ENCODE measurements at places on chromosomes 16 and 17. TPM values are rescaled to one million over a fixed set of nuclear protein-coding genes. Genes with fewer than 3 reads are reported as not detected.

ABCA5 gene
- total RNA-seq: 85.8 TPM

ASPHD1 gene
- total RNA-seq: not detected

ELOB gene
- 216 TPM for total RNA-seq

HBQ1 gene
- not detected for total RNA-seq

METRN gene
- total RNA-seq: 42.1 TPM

CNOT1 gene
- 90.8 TPM for total RNA-seq

- no peaks in the 10 kb centered on the region for H3K4me1 ChIP-seq
- H3K27me3 ChIP-seq: no peaks in the 10 kb centered on the region
- DNase-seq: no peak
- no peak overlapping the region for H3K27ac ChIP-seq
- no peaks in the 10 kb centered on the region for H3K36me3 ChIP-seq
Measured at GRCh38 chr16:64638766-64639165, 483.1 kb downstream of the CDH11 start.

- peaks cover 10% of the 10 kb centered on the region for H3K4me1 ChIP-seq
- H3K27me3 ChIP-seq: no peaks in the 10 kb centered on the region
- H3K4me3 ChIP-seq: no peak overlapping the region
- H3K36me3 ChIP-seq: peaks cover 7% of the 10 kb centered on the region
- DNase-seq: no peak
Measured at GRCh38 chr17:35700150-35700549, 31.3 kb upstream of the RASL10B start.

DNA sequence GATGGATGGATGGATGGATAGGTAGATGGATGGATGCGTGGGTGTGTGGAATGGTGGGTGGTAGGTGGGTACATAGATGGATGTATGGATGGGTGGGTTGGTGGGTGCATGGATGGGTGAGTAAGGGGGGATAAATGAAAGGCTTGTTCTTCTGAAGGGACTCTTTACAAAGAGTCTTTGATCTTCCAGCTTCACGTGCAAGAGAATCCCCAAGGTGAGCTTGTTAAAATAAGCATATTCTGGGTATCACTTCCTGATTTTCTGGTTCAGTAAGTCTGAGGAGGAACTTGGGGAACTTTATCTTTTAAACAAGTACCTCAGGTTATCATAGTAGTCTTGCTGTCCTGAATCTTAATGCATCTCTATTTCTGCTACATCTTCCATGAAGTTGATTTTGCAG is 639.1 kb downstream of the MAF start:
- no peaks in the 10 kb centered on the region for H3K4me1 ChIP-seq
- DNase-seq: no peak
- H3K27me3 ChIP-seq: no peaks in the 10 kb centered on the region
- no peaks in the 10 kb centered on the region for H3K36me3 ChIP-seq

GRCh38 chr17:40075201-40075941 is 12.6 kb downstream of the THRA start:
- peak overlapping the region; percentile 18 for H3K4me3 ChIP-seq
- peaks cover 20% of the 10 kb centered on the region for H3K36me3 ChIP-seq
- H3K4me1 ChIP-seq: peaks cover 68% of the 10 kb centered on the region
- H3K27ac ChIP-seq: peak overlapping the region; percentile 100
- peak; percentile 91 for DNase-seq

DNA sequence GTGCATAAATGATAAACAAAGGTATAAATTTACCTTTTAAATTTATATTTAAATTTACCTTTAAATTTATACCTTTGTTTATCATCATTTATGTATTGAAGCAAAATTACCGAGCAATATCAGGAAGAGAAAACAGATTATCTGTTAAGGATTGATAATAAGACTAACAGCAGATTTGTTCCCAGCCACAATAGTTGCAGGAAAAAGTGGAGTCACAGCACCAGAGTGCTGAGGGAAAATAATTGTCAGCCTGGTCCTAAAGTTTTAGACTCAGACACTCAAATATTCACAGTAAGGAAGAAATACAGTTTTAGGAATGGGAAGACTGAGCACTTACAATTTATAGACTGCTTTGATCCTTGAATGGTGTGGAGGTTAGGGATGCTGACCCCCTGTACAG is 117.2 kb downstream of the MAP2K4 start:
- no peak overlapping the region for H3K4me3 ChIP-seq
- no peaks in the 10 kb centered on the region for H3K27me3 ChIP-seq
- H3K4me1 ChIP-seq: no peaks in the 10 kb centered on the region
- peaks cover 39% of the 10 kb centered on the region for H3K36me3 ChIP-seq
- DNase-seq: no peak

DNA sequence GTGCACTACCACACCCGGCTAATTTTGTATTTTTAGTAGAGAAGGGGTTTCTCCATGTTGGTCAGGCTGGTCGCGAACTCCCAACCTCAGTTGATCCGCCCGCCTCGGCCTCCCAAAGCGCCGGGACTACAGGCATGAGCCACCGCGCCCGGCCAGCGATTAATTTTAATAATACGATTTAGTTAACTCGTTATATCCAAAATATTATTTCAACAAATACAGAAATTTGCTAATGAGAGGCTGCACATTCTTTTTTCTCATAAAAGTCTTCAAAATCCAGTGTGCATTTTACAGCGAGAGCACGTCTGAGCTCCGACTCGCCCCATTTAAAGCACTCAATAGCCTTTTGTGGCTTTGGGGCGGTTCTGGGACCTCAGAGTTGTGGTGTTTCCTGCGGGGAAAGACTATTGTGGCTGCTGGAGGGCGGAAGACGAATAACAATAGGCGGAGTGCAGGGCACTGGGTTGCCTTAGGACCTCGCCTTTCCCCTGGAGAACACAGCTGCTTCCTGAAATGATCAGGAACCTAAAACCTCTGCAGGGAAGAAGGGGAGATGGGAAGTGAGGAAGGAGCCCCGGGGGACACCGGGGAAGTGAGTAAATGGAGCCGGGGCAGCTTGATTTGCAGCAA is 2.9 kb upstream of the ZSCAN10 start:
- no peaks in the 10 kb centered on the region for H3K27me3 ChIP-seq
- H3K36me3 ChIP-seq: no peaks in the 10 kb centered on the region
- peak overlapping the region; percentile 61 for H3K27ac ChIP-seq
- H3K4me1 ChIP-seq: peaks cover 17% of the 10 kb centered on the region
- DNase-seq: no peak
- H3K4me3 ChIP-seq: no peak overlapping the region

DNA sequence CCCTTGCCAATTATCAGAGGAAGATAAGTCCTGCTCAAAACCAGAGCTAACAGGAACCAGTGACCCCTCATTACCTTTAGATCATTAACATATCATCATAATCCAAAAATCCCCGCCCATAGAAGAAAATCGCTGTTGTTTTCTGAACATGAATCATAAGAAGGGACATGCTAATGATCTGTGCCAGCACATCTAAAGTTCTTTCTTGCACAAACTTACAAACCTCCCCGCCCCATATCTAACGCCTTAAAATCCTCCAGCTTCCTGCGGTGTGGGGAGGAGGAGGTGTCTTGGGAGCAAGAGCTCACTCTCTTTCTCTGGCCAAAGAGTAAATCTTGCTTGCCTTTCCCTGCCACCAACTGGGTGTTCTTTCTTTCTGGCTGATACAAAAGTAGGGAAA is 78.3 kb downstream of the IRX3 start:
- no peak overlapping the region for H3K4me3 ChIP-seq
- peaks cover 7% of the 10 kb centered on the region for H3K4me1 ChIP-seq
- H3K36me3 ChIP-seq: no peaks in the 10 kb centered on the region
- DNase-seq: peak; percentile 33
- H3K27ac ChIP-seq: no peak overlapping the region

DNA sequence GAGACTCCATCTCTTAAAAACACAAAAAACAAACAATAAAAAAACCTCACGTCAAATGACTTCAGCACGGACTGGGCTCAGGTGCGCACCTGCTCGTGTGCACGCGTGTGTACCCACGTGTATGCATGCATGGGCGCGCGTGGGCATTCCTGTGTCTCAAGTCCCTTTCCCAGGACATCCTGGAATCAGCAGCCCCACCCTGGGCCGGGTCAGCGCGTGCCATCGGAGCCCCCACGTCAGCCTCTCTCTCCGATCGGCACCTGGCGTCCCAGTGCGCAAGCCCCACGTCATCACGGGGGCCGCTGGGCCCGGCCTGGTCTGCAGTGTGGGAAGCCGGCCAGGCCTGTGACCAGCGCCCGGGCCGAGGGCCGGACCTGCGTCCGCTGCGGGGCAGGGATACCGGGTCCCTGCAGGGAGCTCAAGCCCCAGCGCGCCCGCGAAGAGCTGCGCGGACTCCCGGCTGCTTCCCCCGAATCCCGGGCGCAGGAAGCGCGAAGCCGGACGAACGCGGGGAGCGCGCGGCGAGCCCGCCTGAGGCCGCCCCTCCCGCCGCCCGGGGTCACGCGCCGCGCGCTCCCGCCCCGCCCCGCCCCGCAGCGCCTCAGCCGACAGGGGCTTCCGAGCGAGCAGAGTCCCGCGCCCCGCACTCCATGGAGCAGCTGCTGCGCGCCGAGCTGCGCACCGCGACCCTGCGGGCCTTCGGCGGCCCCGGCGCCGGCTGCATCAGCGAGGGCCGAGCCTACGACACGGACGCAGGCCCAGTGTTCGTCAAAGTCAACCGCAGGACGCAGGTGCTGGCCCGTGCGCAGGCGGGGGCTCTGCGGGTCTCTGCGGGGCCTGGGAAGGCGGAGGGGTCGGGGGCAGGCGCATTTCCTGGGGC is at the start of gene FN3K:
TSS of gene FN3K (plus strand) at position 629 of the 880 bp plus-strand sequence. CDS start at position 651, 22 bp downstream.
- H3K36me3 ChIP-seq: peaks cover 22% of the 10 kb centered on the region
- H3K27ac ChIP-seq: peak within 1 kb of the TSS; percentile 92

DNA sequence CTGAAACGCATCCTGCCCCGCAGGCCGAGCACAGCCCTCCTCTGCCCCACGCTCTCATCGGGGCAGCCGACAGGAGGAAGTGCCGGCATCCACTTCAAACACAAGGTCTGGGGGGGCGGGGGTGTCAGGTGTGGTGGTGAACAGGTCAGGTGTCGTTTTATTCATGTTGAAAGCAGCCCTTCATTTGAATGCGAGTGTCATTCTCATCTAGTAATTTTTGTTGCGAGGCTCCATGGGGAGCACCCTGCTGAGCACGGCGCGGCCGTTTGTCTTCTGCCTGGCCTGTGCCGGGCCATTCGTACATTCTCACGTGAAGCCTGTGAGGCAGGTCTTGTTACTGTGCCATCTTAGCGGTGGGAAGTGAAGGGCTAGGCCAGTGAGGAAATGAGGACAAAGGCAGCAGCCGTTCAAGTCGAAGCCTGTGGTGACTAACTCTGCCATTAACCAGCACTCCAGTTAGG is 1.9 kb downstream of the ACSF3 start:
- H3K4me3 ChIP-seq: no peak overlapping the region
- H3K27me3 ChIP-seq: no peaks in the 10 kb centered on the region
- H3K36me3 ChIP-seq: no peaks in the 10 kb centered on the region
- no peak for DNase-seq
- H3K4me1 ChIP-seq: peaks cover 11% of the 10 kb centered on the region

GRCh38 chr16:14353340-14353739 is 276.7 kb downstream of the PARN start:
- no peaks in the 10 kb centered on the region for H3K36me3 ChIP-seq
- peaks cover 21% of the 10 kb centered on the region for H3K4me1 ChIP-seq
- DNase-seq: no peak
- peak overlapping the region; percentile 74 for H3K27ac ChIP-seq

DNA sequence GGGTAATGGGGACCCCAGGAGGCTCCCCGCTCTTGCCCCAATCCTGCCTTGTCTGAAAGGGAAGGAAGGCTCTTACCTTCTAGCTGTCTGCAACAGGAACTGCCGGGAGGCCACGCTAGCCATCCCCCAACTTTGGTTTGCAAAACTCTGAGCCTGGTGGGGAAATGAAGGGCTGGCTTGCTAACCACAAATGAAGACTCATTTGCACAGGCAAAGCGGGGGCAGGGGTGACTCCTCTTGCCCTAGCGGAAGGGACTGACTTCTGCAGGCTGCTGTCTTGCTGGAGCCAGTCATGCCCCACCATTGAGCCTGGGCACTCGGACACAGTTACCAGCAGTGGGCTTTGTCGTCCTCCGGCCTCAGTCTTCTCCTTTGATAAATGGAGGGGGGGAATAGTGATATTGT is 52.6 kb downstream of the PLCG2 start:
- H3K27me3 ChIP-seq: no peaks in the 10 kb centered on the region
- peak; percentile 13 for DNase-seq
- H3K36me3 ChIP-seq: no peaks in the 10 kb centered on the region
- H3K27ac ChIP-seq: no peak overlapping the region

- no peaks in the 10 kb centered on the region for H3K27me3 ChIP-seq
- DNase-seq: peak; percentile 69
Measured at GRCh38 chr16:11402051-11402744, 56.9 kb downstream of the RMI2 start.

GRCh38 chr17:61233991-61234750 is 165.5 kb upstream of the TBX2 start:
- peaks cover 18% of the 10 kb centered on the region for H3K4me1 ChIP-seq
- no peaks in the 10 kb centered on the region for H3K36me3 ChIP-seq

DNA sequence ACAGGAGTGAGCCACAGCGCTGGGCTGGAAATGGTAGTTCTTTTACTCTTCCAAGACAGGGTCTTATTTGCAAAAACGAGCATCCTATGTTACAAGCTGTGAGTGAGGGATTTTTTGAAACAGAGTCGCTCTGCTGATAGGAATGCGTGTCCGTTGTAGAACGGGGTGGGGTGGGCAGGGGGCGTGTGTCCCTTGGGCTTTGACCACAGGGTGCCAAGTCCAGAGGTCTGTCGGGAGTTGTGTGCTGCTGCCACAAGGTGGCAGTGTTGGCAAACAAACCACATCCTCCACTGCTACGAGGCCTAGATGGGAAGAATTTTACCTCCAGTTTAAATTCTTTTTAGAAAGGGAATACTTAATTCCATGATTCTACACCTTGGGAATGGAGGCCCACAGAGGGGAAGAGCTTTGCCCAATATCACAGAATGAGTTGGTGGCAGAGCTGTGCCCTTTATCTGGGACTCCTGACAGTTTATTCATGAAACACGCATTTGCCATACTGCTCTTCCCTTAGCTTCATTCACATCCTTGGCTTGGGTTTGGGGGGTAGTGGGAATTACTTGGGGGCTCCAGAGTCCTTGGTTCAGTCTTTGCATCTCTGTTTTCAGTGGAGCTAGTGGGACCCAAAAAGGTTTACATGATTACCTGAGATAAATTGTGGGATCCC is 30.6 kb upstream of the ETV4 start:
- no peak overlapping the region for H3K4me3 ChIP-seq
- no peaks in the 10 kb centered on the region for H3K27me3 ChIP-seq
- no peaks in the 10 kb centered on the region for H3K36me3 ChIP-seq
- H3K4me1 ChIP-seq: peaks cover 12% of the 10 kb centered on the region
- H3K27ac ChIP-seq: no peak overlapping the region

- H3K4me1 ChIP-seq: peaks cover 4% of the 10 kb centered on the region
- peak; percentile 64 for DNase-seq
- no peak overlapping the region for H3K27ac ChIP-seq
Measured at GRCh38 chr16:58487566-58488351, 12.2 kb upstream of the NDRG4 start.

- H3K4me3 ChIP-seq: no peak overlapping the region
- H3K4me1 ChIP-seq: no peaks in the 10 kb centered on the region
Measured at GRCh38 chr17:29251184-29251583, 4.5 kb downstream of the CRYBA1 start.

GRCh38 chr17:8916466-8916865 is 49.0 kb upstream of the PIK3R6 start:
- no peak overlapping the region for H3K4me3 ChIP-seq
- H3K36me3 ChIP-seq: no peaks in the 10 kb centered on the region
- no peaks in the 10 kb centered on the region for H3K4me1 ChIP-seq

- no peaks in the 10 kb centered on the region for H3K36me3 ChIP-seq
- no peak overlapping the region for H3K27ac ChIP-seq
- no peak for DNase-seq
Measured at GRCh38 chr17:4872786-4873185, 26.6 kb upstream of the C17orf107 start.

GRCh38 chr16:82010649-82011048 is 621 bp downstream of the SDR42E1 start:
- no peaks in the 10 kb centered on the region for H3K36me3 ChIP-seq
- no peak for DNase-seq
- no peak overlapping the region for H3K27ac ChIP-seq
- no peaks in the 10 kb centered on the region for H3K4me1 ChIP-seq
- no peaks in the 10 kb centered on the region for H3K27me3 ChIP-seq

Data from gastrocnemius medialis (tissue), 4 donors.